Stomach (tissue), 19 donors: ENCODE measurements at places on chromosomes 3 and 15. TPM values are rescaled to one million over a fixed set of nuclear protein-coding genes. Genes with fewer than 3 reads are reported as not detected.

DNA sequence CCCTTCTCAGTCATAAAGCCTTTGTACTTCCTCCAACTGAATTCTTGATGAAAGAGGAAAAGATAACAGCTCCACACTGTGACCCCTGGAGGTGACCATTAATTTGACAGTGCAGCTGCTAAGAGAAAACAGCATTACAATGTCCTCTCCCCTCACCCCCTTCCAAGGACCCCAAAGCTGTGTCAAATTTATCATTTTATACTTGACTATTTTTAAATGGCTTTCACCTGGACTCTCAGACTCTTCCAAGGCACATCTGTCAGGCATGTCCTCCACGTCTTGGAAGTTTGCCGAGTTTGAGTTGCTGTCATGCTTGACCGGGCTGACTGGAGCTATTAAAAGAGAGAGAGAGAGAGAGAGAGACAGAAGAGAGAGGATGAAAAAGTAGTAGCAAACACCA is 236.5 kb downstream of the WDR72 start:
- no peaks in the 10 kb centered on the region for H3K36me3 ChIP-seq
- no peaks in the 10 kb centered on the region for H3K27me3 ChIP-seq
- H3K27ac ChIP-seq = no peak overlapping the region
- DNase-seq = peak; percentile 20
- H3K4me3 ChIP-seq = no peak overlapping the region

- no peaks in the 10 kb centered on the region for H3K4me1 ChIP-seq
- no peaks in the 10 kb centered on the region for H3K27me3 ChIP-seq
- H3K4me3 ChIP-seq = no peak overlapping the region
- DNase-seq = no peak
- no peaks in the 10 kb centered on the region for H3K36me3 ChIP-seq
Observed at GRCh38 chr3:128590948-128591347, 59.7 kb downstream of the RPN1 start.

GRCh38 chr3:173913974-173914421 is 516.5 kb downstream of the NLGN1 start:
- no peak overlapping the region for H3K27ac ChIP-seq
- H3K4me3 ChIP-seq = no peak overlapping the region
- H3K36me3 ChIP-seq = no peaks in the 10 kb centered on the region
- no peaks in the 10 kb centered on the region for H3K4me1 ChIP-seq
- H3K27me3 ChIP-seq = no peaks in the 10 kb centered on the region

DNA sequence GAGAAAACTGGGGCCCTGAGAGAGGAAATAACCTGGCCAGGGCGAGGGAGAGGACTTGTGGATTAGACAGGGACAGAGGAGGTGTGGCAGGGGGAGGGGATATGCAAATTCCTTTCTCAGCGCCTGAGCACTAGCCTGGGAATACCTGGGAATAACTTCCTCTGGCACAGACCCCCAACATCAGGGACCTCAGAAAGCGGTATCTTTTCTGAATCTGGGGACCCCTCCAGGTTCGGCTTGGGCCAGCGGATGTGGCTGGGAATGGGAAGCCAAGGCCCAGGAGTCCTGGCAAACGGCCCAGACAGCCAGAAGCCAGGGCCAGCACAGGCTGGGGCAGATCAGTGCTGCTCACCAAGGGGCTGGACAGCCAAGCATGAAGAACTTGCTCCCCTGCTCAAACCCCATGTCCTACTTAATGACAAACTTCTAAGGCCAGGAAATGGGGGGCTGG is 9.2 kb upstream of the ACSBG1 start:
- H3K4me3 ChIP-seq = no peak overlapping the region
- H3K4me1 ChIP-seq = peaks cover 12% of the 10 kb centered on the region
- peak; percentile 73 for DNase-seq
- H3K27me3 ChIP-seq = no peaks in the 10 kb centered on the region
- no peaks in the 10 kb centered on the region for H3K36me3 ChIP-seq

DNA sequence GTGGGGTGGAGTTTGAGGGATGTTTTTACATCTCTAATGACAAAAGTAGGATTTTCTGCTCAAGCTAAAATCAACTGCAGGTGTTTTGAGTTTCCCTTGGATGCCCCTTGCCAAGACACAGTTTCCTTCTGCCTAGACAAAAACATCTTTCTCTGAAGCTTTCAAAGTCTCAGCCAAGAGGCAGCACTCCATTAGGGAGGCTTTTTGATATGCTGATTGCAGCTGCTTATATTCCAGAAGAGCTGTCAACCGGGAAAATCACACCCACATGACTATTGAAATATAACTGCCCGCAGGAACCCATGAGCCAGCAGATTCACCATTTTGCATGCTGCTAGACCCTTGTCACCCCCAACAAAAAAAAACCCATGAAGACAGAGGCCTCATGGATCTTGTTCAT is 27.5 kb upstream of the ZNF148 start:
- no peaks in the 10 kb centered on the region for H3K4me1 ChIP-seq
- H3K27me3 ChIP-seq = no peaks in the 10 kb centered on the region
- no peak overlapping the region for H3K4me3 ChIP-seq
- no peaks in the 10 kb centered on the region for H3K36me3 ChIP-seq

DNA sequence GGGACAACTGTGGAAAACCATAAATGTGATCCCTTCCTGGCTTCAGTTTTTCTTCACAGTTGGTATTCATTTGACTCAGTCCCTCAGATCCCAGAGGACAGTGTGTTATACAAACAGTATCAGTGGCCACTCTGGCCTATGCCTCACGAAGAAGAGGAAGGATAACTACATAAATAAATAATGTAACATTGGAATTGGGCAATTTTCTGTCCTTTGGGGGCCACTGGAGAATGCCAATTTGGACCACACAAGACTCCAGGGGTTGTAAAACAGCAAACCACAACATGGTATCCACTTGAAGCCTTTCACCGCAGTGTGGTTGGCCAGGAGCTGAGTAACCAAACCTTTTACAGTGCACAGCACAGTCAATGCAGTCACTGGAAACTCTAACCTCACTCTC is 1077.0 kb downstream of the ROBO2 start:
- H3K4me3 ChIP-seq = no peak overlapping the region
- H3K36me3 ChIP-seq = no peaks in the 10 kb centered on the region
- no peak overlapping the region for H3K27ac ChIP-seq
- H3K4me1 ChIP-seq = no peaks in the 10 kb centered on the region
- H3K27me3 ChIP-seq = no peaks in the 10 kb centered on the region
- no peak for DNase-seq

- H3K27ac ChIP-seq = no peak overlapping the region
- H3K36me3 ChIP-seq = no peaks in the 10 kb centered on the region
- no peak overlapping the region for H3K4me3 ChIP-seq
- H3K27me3 ChIP-seq = no peaks in the 10 kb centered on the region
Observed at GRCh38 chr15:71545223-71545760, 265.1 kb upstream of the NR2E3 start.

DNA sequence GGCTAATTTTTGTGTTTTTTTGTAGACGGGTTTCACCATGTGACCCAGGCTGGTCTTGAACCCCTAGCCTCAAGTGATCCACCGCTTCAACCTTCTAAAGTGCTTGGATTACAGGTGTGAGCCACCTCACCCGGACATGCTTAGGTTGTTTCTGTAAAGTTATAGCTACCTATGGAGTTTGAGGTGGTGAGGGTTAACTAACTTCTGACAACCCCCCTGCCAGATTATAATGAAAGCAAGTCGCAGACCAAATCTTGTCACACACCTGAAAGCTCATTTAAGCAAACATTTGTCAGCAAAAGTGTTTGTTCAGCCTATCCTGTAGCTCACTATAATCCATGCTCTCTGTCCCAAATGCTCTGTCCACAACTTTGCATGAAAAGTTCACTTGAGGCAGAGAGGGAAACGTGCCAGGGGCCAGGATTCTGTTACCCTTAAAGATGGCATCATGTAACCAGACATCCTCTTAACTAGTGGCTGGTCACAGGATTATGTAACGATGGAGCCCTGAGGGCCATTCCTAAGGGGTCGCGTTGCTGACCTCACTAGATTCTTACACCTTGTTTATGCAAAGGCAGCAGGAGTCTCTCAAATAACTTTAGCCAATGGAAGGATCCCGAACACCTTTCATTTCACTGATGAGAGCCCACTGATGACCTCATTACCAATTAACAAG is 24.1 kb upstream of the SENP5 start:
- no peak overlapping the region for H3K4me3 ChIP-seq
- H3K4me1 ChIP-seq = no peaks in the 10 kb centered on the region
- no peak for DNase-seq

DNA sequence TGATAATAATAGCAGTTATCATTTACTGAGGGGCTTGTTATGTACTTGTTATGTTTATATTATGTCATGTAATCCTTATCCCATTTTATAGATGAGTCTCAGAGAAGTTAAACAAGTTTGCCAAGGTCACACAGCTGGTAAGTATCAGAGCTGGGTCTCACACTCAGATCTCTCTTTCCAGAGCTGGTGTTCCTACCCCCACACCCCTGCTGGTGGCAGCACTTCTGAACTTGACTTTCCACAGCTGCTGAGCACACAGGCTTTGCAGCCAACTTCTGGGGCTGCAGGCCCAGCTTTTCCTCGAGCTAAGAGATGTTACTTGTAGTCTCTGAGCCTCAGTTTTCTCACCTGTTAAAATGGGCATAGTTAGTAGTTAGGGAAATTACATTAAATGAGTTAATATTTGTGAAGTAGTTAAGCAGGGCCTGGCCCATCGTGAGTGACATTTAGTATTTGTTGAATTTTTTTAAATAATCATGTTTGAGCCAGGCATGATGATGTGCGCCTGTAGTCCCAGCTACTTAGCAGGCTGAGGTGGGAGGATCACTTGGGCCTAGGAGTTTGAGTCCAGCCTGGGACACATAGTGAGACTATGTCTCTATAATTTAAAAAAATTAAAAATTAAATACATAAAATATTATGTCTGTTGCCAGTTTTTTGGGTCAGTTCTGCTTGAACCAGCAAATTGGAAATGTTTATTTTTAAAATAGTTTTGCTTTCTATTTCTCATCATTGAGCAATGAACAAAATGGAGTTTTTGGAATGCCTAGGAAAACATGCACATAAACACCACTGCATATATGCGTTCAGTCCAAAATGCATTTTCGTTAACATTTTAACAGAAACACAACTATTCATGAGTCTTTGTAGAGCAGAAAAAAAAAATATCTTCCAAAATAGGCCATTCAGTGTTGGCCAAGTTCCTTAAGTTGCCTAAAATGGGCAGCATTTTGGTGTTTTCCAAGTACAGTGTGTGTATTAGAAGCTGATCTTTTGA is 87.3 kb downstream of the SMAD6 start:
- H3K36me3 ChIP-seq = no peaks in the 10 kb centered on the region
- H3K4me1 ChIP-seq = peaks cover 17% of the 10 kb centered on the region
- no peaks in the 10 kb centered on the region for H3K27me3 ChIP-seq

GRCh38 chr3:184815046-184815930 is 3.3 kb downstream of the VPS8 start:
- no peaks in the 10 kb centered on the region for H3K27me3 ChIP-seq
- DNase-seq = no peak
- H3K4me3 ChIP-seq = no peak overlapping the region
- peaks cover 11% of the 10 kb centered on the region for H3K4me1 ChIP-seq

DNA sequence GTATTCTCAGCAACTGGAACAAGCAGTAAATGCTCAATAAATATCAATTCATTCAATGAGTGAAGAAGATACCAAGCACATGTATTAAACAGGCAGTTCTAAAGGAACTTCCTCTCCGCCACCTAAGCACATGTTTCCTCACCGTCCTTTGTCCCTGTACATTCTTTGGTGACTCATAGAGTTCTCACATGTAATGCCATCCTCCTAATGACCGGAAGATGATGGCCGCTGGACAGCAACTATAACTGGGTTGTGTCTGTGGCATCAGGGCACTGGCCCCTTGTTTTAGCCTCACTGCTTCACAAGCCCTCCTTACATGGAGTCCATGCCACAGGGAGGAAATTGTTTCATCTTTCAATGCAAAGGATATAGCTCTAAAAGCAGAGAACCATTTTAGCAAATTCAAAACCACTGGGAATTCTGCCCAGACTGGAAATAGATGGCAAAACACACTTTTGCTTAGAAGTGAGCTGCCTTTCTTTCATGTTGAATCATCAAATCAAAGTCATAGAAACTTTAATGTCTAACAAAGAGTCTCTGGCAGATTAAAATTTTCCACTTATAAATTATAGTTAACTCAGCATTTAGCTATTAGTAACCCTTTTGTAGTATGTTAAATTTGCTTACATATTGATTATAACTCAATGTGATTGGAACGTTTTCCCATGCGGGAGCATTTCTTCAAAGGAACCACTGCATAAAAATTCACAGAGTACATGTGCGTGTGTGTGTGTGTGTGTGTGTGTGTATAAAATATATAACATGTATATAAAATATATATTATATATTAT is 74.1 kb downstream of the GAP43 start:
- no peak overlapping the region for H3K27ac ChIP-seq
- no peak for DNase-seq
- H3K27me3 ChIP-seq = no peaks in the 10 kb centered on the region
- no peaks in the 10 kb centered on the region for H3K4me1 ChIP-seq
- H3K36me3 ChIP-seq = no peaks in the 10 kb centered on the region
- no peak overlapping the region for H3K4me3 ChIP-seq

- H3K36me3 ChIP-seq = no peaks in the 10 kb centered on the region
- H3K4me3 ChIP-seq = no peak overlapping the region
- H3K4me1 ChIP-seq = no peaks in the 10 kb centered on the region
Observed at GRCh38 chr3:46021516-46021915, 5.8 kb downstream of the XCR1 start.

DNA sequence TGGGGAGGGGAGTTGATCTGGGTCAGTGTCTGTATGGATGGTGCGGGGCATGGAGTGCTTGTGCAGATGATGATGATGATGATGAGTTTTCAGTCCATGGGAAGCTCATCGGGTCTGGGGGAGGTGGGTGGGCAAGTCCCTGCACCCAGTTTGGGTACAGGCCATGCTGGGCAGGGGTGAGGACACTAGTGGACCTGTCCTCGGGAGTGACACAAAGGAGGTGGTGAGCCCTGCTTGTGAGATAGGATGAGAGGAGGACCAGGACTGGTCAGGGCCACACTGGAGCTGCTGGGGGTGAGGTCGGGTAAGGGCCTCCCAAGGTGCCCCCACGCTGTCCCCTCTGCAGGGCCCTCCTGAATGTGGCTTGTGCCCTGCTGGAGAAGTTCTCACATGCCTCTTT is 177.9 kb downstream of the APBA2 start:
- no peak overlapping the region for H3K4me3 ChIP-seq
- H3K36me3 ChIP-seq = no peaks in the 10 kb centered on the region
- no peaks in the 10 kb centered on the region for H3K27me3 ChIP-seq
- H3K27ac ChIP-seq = no peak overlapping the region

DNA sequence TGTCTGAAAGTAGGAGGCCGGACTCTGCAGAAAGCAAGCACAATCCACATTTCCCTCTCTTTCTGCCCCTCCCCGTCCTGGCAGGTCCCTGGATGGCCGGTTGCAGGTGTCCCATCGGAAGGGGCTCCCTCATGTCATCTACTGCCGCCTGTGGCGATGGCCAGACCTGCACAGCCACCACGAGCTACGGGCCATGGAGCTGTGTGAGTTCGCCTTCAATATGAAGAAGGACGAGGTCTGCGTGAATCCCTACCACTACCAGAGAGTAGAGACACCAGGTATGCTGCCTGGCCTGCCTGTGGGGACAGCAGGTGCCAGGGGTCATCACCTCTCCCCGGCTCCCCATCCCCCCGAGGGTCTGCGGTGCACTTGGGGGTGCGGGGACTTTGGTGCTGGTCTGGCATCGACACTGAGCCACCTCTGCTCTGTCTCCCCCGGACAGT is 89.6 kb downstream of the AAGAB start:
- H3K4me3 ChIP-seq = no peak overlapping the region
- DNase-seq = no peak
- no peak overlapping the region for H3K27ac ChIP-seq
- H3K4me1 ChIP-seq = peaks cover 9% of the 10 kb centered on the region
- H3K36me3 ChIP-seq = peaks cover 46% of the 10 kb centered on the region
- no peaks in the 10 kb centered on the region for H3K27me3 ChIP-seq

GRCh38 chr15:77025941-77026411 is 31.1 kb downstream of the PSTPIP1 start:
- H3K4me1 ChIP-seq = peaks cover 14% of the 10 kb centered on the region
- H3K27me3 ChIP-seq = peaks cover 16% of the 10 kb centered on the region

BNC1 gene
- not detected for total RNA-seq

ZBBX gene
- not detected for total RNA-seq

ANKRD34C gene
- total RNA-seq = not detected

DNAH1 gene
- 22.2 TPM for total RNA-seq
